ENCODE measurements at places on chromosomes 1 and 21. TPM values are rescaled to one million over a fixed set of nuclear protein-coding genes. Genes with fewer than 3 reads are reported as not detected.

The EXO1 gene
- 22.7 TPM for total RNA-seq

The ALPL gene
- total RNA-seq: 0.47 TPM

The TRIM67 gene
- total RNA-seq: 0.30 TPM

The APCS gene
- not detected for total RNA-seq

The LCE3D gene
- total RNA-seq: 3.4 TPM

The AK2 gene
- total RNA-seq: 144 TPM

The AUNIP gene
- 8.5 TPM for total RNA-seq

Data from A549 treated with Hydrocortisone at 1 μM for 4 hours (cell line).